ENCODE measurements at places on chromosomes 7 and 10.

- no peak for DNase-seq
These were observed 33.2 kb downstream of the WBP1L start for GRCh38 chr10:102776779-102777456.

GRCh38 chr10:10247585-10247984 is 770.1 kb upstream of the CELF2 start:
- DNase-seq, result no peak

DNA sequence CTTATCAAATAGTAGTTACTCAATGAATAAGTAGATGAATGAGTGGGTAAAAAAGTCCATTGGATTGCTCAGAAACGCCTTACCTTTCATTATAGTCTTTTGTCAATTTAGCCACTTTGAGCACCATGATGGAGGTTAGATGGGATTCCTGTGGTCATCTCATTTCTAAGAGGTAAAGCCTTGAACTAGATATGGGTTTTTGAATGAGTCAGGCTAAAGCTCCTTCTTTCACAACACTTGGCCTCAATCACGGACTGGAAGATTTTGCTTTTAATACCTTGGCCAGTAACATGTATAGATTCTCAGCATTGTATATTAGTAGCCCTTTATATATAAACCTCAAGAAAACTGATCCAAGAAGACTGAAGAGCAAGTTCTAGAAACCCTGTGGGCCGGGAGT is 99.7 kb upstream of the CCDC6 start:
- DNase-seq, result no peak

GRCh38 chr7:117667456-117667855 is 187.6 kb downstream of the CFTR start:
- DNase-seq, result no peak

DNA sequence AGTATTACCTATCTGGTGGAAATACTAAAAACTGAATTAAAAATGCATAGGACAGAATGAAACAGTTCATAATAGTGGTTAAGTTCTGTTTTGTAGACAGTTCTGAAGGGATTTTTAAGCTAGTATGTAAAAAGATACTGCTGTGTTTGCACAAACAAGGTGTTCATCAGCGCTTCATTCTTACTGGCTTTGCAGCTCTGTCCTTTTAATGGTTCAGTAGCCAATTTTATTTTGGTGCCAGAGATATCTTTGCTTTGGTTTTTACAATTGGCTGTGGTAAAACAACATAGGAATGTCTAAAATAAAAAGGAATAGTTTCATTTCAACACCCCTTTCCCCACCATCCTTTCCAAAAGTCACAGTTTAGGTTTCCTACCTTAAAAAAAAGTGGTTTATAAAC is 33.0 kb downstream of the STAM start:
- DNase-seq, result no peak

DNA sequence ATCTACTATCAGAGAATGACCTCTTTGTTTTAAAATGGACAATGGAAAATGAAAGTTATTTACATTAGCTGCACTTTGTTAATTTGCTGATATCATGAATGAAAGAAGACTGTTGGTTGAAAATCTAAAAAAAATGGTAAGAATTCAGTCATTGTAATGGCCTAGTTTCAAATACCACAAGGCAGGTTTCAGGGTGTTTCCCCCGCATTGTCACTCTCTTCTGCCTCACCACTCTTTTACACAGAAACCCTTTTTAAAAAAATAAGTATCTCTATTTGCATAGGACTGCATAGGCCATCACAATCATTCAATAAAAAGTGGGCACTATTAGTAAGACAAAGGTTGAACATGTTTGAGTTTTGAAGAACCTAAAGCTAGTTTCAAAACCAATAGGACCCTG is 737.1 kb downstream of the INHBA start:
- DNase-seq, result no peak

- DNase-seq, result no peak
These were observed 104.6 kb upstream of the TNRC18 start for GRCh38 chr7:5528071-5528814.

DNA sequence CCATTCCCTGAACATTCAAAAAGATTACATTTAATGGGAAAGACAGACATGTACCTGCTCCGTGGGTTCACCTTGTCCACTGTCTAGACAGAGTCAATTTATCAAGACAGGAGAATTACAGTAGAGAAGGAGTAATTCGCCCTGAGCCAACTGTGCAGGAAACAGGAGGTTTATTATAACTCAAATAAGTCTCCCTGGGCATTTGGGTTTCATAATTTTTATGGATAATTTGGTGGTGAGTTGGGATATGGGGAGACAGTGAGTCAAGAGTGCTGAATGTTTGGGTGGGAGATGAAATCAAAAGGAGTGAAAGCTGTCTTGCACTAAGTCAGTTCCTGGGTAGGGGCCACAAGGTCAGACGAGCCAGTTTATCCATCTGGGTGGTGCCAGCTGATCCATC is 165.9 kb upstream of the NAMPT start:
- no peak for DNase-seq

DNA sequence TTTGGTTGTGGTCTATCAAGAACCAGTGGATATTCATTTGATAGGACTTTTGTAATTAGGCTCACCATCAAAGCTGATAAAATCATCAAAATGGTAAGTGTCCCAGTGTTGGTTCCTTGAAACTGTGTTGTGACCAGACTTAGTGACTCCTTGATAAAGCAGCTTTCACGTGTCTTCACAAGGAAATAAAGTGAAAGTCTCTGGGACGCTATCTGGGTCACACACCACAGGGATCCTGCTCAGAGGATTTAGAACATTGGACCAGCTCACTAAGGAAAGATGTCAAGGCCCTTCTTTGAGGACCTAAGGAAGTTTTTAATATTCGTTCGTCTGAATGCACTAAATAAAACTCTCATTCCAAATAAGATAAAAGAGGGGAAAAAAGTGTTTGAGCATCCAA is 193.1 kb downstream of the RNLS start:
- DNase-seq, result no peak

DNA sequence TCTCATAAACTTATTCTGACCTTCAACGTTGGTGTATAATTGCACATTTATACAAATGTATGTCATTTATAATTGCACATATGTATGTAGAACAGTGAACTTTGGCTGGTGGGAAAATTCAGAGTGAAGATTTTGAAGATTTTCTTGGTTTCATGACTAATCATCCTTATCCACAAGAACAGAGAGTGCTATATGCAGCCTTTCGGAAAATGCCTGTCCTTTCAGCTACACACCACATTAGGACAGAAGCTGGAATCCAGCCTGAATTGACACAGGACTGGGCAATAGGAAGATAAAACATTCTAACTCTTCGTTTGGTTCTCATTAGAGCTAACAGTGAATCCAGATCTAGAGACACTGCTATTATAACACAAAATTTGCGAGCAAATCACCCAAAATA is 166.2 kb downstream of the PDE1C start:
- DNase-seq, result no peak

DNA sequence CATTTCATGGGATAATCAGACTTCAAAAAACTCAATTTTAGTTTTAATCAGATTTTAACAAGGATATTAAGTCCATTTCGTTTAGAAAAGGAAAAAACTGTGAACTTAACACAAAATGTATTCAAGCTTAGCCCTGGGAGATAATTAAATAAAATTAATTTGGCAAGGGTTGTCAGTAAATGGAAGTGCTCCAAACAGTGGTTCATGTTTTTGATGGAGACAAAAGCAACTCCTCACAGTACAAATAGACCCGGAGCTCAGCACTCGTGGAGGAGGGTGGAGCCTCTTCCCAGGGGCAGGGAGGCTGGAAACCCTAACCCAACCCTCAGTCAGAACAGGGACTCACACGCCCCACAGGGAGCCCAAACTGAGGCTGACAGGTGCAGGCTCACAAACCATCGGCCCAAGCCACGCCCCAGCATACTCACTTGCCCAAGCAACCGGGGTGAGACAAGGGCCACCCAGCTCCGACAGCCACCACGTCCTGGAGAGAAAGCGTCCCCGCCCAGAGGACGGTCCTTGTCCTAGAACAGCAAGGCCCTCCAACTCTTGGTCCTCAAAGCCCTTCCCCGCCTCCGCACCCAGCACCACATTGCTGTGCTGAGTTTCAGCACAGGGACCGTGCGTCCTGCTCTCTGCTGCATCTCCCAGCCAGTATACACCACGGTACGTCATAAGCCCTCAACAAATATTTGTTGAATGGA is 39.8 kb downstream of the MAD1L1 start:
- DNase-seq, result no peak

GRCh38 chr10:61835946-61836887 is 65.3 kb upstream of the ARID5B start:
- DNase-seq, result no peak

DNA sequence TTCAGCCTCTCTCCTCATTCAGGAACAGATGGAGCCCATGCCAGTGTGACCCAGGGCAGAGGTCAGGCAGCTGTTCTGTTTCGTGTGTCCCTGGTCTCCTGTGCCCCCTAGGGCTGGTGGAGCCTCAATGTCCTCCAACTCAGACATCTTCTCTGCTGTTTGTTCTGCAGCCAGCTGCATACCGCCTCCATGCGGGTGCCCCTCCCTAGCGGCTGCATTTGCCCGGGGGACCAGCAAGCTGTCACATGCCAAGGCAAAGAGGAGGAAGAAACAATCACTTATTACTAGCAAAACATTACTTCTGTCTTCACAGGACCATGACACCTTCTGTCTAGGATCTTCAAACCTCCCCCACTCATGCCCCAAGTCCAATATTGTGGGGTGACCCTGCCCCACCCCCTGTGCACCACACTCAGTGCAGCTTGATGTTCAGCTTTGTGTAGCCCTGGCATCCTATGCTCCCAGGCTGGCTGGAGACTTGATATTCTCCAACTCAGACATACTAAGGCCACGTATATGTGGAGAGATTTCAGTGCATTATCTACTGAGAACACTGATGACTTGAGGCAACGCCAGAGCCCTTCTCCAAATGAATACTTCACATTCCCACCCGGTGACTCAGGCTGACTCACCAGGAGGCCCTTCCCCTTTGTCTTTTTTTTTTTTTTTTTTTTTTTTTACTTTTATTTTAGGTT is 188.9 kb downstream of the SKIDA1 start:
- no peak for DNase-seq

DNA sequence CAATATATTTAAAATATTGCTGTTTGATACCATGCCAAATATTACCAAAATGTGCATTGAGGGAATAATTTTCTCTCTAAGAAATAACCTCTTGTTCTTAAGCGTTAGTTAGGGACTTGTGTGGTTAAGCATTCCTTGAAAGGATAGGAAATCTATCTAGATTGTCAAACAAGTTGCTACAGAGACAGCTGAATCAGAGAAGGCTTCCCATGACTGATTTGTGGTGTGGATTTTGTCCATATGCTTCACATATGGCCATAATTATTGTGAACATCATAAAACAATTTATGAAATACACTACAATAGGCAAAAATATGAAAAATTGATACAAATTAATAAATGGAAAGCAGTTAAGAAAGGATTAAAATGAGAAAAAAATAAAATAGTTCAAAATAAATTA is 96.3 kb downstream of the GNAT3 start:
- DNase-seq, result no peak

GRCh38 chr7:115822801-115823200 is 207.8 kb downstream of the TFEC start:
- no peak for DNase-seq

DNA sequence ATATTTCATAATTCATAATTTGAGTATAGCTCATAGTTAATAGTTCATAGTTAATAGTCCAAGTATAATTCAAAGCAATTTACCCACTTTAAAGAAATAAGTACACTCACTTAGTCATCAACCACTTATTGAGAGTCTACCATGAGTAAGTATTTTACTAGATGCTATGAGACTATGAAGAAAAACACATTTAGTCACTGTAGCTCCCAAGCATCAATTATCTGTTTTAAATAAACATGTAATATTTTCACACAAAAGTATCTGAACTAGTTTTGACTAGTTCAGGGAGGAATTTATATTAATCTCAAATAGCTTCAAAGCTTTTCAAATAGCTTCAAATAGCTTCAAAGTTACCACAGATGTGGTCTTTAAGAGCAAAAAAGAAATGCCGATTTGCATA is 119.2 kb downstream of the ANK3 start:
- DNase-seq, result no peak

- DNase-seq, result no peak
These were observed 98.9 kb upstream of the KIF5B start for GRCh38 chr10:32155075-32155516.

DNA sequence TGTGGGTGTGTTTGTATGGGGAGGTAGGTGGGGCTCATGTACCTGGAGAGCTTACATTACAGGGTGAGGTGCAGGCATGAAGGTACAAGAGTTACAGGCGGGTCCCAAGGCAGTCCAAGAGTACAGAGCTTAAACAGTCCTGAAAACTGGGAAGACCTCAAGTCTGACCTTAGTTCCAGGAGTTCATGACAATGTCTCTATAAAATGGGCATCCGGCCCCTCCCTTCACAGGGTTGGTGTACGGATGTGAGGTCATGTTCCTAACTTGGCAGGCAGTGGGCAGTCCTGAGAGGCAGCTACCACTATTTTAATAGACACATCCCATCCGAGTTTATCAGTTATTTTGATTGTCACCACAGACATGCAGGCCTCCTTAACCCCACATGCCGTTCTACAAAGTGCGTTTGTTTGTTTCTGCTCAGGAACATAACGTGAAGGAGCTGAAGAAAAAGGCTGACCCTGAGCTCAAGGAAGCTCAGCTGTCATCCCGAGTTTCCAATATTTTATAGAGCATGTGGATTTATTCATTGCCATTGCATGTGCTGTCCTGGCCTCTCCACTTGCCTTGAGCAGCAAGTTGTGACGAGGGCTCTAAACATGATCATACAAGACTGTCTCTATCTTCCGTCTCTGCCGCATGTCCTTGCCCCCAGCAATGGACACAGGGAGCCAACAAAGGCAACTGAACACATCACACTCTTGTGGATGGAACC is 647.5 kb upstream of the IGFBP3 start:
- no peak for DNase-seq

DNA sequence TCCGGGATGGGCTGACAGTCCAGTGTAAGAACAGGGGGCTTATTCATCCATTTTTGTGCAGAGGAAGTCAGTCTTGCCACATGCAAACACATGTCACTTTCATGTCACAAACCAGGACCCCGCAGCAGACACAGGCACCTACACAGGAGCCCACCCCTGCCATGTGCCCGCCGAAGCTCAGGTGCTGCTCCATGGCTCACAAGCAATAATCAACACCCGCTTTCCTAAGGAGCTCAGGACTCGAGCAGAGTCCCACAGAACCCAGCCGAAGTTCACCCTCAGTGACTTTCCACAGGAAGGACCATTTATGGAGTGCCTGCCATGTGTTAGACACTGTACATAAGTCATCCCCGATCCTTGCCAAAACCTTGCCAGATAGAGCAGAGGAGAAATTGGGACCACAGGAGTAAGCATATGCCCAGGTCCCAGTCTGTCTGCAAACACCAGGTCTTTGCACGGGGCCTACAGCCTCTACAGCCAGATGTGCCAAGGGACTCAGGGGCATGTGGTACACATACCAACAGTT is 99.4 kb downstream of the EBF3 start:
- no peak for DNase-seq
